ENCODE measurements at places on chromosomes 3 and 15.

- DNase-seq = no peak
These were observed 913.6 kb upstream of the ARPP21 start for GRCh38 chr3:34725774-34726173.

GRCh38 chr15:43169888-43170287, 15.3 kb upstream of the CCNDBP1 start:
- no peak for DNase-seq

GRCh38 chr15:74042603-74043424, 39.5 kb downstream of the GOLGA6A start:
- DNase-seq = no peak

GRCh38 chr15:48475600-48476395, 144.6 kb downstream of the DUT start:
- no peak for DNase-seq

DNA sequence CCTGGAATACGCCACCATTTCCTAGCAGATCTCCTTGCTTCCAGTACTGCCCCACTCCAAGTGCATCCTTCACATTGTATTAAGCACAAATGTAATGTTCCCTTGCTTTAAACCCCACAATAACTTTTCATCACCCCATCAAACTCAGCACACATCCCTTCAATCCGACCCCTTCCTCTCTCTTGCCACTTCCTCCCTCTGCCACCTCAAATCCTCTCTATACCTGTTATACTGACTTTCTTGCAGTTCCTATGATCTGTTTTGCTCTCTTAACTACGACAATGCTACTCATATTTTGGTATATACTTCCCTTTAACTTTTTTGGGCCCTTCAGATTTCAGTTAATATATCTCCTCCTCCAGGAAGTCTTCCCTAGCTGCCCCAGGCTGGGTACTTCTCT, 14.1 kb downstream of the PARL start:
- no peak for DNase-seq

DNA sequence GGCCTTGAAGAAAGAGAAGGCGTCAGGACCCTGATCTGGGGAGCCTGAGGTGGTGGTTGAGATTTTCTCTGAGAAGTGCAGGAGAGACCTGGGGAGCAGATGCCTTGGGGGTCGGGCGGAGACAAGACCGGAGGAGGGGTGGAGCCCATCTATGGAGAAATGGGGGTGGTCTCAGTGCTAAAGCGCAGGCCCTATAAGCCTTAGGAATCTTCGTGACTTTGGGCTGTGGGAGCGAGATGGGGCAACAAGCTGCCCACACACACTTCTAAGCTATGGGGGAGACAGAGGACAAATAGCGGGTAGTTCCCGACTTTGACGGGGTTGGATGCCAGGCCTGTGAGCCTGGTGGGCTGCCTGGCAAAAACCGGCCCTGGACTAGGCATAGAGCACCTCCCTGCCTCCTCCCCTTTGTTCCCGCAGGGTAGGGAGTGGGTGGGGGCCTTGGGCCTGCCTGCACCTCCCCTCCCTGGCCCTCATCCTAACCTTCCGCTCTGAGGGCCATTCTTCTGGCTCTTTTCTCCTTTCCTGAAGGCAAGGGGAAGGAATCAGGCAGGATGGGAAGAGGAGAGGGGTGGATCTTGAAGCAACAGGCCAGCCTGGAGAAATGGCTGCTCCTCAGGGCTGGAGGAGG, 880 bp downstream of the NISCH start:
- DNase-seq = no peak

DNA sequence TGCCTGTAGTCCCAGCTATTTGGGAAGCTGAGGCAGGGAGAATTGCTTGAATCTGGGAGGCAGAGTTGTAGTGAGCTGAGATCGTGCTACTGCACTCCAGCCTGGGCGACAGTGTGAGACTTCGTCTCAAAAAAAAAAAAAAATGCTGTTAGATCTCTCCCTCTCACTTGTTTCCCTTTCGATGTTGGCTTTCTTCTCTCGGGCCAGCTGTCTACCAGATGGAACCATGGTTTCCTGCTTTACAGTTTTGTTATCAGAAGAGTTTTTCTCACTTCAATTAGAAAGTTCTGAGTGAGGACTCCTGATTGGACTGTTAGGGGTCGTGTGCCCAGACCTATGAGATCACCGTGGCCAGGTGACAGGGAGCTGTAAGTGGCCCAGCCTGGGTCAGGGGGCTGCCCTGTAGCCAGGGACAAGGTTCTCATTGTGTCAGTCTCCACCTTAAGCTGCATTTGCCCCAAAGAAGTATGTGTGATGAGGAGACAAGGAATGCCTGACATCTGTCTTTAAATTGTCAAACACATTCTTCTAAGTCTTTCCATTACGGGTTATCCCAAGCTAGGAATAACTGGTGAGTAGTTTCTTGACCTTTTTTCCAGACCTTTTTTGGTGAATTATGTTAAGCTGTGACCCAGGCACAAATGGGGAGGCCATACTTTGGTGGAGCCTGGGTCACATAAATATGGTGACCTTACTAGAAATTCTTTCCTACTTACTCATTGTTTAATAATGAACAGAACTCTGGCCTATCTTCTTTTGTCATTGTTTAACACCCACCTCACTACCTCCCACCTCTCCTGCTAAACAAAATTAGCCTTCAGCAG, 25.2 kb downstream of the SNAPC5 start:
- DNase-seq = no peak

- no peak for DNase-seq
These were observed 6.6 kb upstream of the SCAP start for GRCh38 chr3:47482366-47482765.

- no peak for DNase-seq
These were observed 49.8 kb upstream of the DCLK3 start for GRCh38 chr3:36814066-36814717.

DNA sequence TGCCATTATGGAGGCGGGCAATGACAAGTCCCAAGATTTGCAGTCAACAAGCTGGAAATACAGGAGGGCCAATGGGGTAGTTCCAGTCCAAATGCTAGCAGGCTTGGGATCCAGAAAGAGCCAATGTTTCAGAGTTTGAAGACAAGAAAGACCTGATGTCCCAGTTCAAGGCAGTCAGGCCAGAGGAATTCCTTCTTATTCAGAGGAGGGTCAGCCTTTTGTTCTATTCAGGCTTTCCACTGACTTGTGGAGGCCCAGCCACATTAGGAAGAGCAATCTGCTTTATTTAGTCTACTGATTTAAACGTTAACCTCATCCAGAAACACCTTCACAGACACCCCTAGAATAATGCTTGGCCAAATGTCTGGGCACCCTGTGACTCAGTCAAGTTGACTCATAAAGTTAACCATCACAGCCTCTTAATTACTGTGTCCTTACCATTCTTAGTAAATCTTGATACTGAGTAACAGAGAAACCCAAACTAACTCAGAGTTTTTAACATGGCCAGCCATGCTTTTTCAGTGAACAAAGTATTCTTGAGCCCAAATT, 50.9 kb upstream of the NPHP3 start:
- no peak for DNase-seq

GRCh38 chr15:71345186-71345585, 229.9 kb downstream of the THSD4 start:
- DNase-seq = no peak
